ENCODE measurements at places on chromosomes 6 and 20.

- DNase-seq: no peak
Observed at GRCh38 chr20:19560881-19561480, 197.1 kb upstream of the RIN2 start.

- DNase-seq: no peak
Observed at GRCh38 chr6:88655586-88655985, 307.8 kb downstream of the RNGTT start.

- DNase-seq: no peak
Observed at GRCh38 chr6:131740161-131740560, 29.3 kb upstream of the CTAGE9 start.

GRCh38 chr6:44668976-44669934, 281.7 kb downstream of the CDC5L start:
- no peak for DNase-seq

DNA sequence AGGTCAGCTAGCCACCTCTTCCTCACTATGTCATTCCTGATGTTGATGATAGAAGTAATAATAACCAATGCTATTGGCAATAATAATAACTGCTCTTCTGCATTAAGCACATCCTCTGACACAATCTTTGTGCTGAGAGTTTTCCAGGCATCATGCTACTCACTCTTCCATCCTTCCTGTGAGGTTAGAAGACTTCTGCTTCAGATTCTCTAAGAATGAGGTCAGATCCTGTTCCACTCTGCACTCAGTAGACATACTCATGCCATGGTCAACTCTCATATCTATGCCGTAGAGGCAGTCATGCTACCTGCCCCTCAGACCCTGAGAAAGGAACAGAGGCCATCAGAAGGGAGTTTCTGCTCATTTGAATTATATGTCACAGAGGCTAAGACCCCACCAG, 98.1 kb upstream of the TOP1 start:
- DNase-seq: no peak
